ENCODE measurements at places on chromosomes 12 and 14.

DNA sequence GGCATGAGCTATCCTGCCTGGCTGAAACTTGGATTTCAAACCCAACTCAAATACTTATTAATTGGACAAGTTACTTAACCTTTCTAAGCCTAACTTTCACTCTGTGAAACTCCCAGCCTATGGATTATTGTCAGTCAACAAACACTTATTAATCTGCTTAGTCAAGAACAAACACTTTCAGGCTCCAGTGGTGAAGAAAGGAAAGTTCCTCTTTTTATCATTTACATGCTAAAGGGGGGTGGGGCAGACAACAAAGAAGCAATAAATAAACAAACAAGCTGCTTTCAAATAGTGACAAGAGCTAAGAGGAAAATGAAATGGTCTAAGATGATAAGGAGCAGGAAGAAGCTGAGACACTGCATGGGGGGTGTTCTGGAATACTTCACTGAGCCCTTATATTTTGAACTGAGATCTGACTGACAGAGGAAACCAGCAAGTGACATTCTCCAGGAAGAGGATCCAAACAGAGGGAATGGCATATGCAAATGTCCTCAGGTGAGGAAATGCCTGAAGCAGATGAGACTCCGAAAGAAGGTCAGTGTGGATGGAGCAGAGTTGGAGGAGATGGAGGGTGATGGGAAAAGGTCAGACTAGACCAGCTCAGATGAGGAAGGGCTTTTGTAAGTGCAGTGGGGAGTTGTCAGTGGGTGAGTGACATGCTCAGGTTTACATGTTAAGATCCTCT lies 259.6 kb downstream of the ITPR2 start:
- DNase-seq: no peak

- DNase-seq: no peak
Observed at GRCh38 chr12:125455556-125455955, 390.3 kb downstream of the AACS start.

- DNase-seq: no peak
Observed at GRCh38 chr14:60349663-60350365, 100.8 kb downstream of the PPM1A start.

- DNase-seq: no peak
Observed at GRCh38 chr12:85575120-85576096, 260.8 kb downstream of the RASSF9 start.

GRCh38 chr12:109134186-109134917 lies 18.0 kb downstream of the ACACB start:
- no peak for DNase-seq

- DNase-seq: no peak
Observed at GRCh38 chr14:94584591-94585280, 3.5 kb downstream of the SERPINA5 start.

DNA sequence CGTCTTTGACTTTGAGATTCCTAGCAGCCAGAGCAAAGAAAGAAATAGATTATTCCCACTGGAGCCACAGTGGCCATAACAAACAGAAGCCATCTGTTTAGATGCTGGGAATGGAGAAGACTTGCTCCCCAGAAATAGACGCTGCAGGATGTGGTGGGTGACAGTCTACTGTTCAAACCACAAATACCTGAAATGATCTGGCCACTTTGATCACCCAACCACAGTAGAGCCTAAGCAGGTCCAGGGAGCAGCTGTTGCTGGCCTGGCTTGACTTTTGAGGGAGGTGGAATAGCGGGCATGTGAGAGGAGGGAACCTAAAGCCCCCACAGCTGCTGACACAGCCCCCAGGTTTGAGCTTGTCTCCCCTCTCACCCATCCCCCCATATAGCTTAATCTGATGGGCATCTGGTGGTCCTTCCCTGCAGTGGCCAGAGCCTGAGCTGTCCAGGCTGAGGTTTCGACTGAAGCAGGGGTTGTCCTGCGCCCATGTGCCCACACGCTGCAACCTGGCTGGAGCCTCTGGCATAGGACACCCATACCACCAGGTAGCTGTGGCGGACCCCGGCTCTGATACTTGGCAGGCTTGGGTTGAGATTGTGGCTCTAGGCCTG lies 38.7 kb downstream of the SH2B3 start:
- DNase-seq: no peak

GRCh38 chr12:120677765-120678473 lies 9.0 kb upstream of the MLEC start:
- no peak for DNase-seq

GRCh38 chr12:92064422-92064821 lies 81.2 kb downstream of the BTG1 start:
- DNase-seq: no peak

DNA sequence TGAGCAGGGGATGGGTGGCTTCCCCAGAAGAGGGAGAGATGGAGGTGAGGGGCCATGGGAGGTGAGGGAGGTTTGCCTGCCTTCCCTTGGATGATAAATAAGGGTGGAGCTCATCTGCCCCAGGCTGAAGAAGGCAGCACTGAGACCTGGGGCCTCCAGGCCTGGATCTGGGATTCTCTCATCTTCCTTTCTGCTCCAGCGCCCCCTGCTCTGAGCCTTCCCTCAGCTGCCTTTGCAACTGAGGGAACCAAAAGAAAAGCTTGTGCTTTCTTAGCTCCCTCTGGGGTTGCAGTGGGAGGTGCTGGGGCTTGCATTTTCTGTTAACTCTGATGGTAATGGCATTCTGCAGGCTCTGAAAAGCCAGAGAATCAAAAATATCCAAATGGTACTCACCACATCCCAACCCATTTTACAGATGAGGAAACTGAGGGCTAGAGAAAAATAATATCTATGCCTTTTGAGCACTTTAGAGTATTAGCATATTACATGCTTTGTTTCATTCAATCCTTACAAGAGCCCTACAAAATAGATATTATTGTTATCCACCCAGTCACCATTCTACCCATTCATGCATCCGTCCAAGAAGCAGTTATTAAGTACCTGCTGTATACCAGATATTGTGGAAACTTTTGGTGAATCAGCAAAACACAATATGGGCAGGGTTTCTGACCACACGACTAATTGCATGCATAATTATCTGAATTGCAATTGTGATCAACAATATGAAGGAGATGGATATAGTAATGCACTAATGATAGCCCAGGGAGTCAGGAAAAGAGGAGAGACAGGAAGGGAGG lies 102.2 kb downstream of the WSCD2 start:
- no peak for DNase-seq

DNA sequence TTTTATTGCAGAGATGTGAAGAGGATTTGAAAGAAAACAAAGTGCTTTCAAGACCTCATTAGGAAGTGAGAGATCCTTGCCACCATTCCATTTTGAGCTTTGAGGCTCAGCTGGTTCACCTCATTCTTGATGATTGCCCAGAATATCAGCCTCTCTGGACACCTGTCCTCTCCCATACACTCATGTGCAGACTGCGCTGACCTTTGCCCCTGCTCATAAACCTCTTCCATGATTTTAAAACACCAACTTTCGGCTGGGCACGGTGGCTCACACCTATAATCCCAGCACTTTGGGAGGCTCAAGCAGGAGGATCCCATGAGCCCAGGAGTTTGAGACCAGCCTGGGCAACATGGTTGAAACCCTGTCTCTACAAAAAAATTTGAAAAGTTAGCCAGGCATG lies 8.9 kb downstream of the COX14 start:
- no peak for DNase-seq

DNA sequence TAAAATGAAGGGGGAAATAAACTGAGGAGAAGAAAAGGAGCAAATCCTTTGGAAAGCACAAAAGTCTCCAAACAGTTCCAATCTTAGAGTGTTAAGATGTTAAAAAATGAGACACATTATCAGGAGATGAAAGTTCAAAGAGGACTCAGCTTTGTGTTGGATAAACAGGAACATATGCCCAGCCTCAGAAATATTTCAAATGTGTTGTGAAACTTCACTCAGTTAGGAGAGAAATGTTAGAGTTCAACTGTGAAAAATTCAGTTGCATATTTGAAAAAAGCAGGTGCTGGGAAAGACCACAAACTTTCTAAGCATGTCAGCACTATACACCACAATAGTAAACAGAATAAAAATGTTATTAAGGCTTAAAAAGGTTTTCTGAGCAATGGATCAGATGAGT lies 136.8 kb upstream of the PRKD1 start:
- no peak for DNase-seq

DNA sequence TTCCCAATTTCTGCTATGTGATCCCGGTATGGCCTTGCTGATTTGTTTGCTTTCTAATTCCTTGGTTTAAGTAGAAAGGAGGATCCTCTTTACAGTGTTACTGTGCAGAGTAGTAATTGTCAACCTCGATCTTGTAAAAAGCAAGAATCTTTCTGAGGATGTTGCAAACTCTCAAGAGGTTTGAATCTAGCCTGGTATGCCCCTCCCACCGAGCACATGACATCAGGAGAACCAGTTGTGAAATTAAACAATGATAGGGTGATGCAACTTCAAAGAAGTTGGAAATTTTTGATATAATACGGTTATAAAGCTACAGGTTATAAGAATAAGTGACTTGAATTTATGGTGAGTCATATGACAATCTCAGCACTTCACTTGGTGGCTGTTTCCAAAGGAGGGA lies 35.0 kb upstream of the FUT8 start:
- no peak for DNase-seq

- no peak for DNase-seq
Observed at GRCh38 chr14:79057333-79057732, 887.2 kb downstream of the NRXN3 start.

- DNase-seq: no peak
Observed at GRCh38 chr12:110229409-110229808, 51.6 kb upstream of the ATP2A2 start.

GRCh38 chr12:40663781-40664180 lies 28.5 kb upstream of the CNTN1 start:
- no peak for DNase-seq

DNA sequence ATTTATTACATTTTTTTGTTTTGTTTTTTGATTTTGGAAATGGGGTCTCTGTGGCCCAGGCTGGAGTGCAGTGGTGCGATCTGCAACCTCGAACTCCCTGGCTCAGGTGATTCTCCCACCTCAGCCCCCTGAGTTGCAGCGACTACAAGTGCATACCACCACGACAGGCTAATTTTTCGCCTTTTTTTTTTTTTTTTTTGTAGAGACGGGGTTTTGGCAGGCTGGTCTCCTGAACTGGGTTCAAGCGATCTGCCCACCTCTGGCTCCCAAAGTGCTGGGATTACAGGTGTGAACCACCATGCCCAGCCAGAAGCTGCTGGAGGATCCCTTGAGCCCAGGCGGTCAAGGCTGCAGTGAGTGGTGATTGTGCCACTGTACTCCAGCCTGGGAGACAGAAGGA lies 2.3 kb downstream of the MON2 start:
- no peak for DNase-seq

DNA sequence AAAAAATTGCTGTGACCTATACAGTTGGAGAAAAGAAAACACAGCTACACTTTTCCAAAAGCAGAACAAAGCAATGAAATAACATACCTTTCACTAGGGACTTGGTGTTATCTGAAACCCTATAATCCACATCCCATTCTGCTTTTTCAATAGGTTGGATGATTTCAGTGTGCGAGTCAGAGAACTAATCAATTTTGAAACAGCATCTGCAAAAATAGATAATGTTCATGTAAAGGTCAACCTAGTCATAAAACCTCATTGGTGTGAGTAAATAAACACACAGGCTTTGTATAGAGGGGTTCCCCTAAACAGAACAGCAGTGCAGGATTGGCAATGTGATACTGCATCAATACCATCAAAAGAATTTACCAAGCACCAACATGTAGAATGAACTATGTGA lies 173.0 kb upstream of the G2E3 start:
- no peak for DNase-seq

- no peak for DNase-seq
Observed at GRCh38 chr12:25743679-25744215, 190.7 kb upstream of the LMNTD1 start.

- no peak for DNase-seq
Observed at GRCh38 chr14:50013198-50013918, 103.0 kb downstream of the VCPKMT start.

DNA sequence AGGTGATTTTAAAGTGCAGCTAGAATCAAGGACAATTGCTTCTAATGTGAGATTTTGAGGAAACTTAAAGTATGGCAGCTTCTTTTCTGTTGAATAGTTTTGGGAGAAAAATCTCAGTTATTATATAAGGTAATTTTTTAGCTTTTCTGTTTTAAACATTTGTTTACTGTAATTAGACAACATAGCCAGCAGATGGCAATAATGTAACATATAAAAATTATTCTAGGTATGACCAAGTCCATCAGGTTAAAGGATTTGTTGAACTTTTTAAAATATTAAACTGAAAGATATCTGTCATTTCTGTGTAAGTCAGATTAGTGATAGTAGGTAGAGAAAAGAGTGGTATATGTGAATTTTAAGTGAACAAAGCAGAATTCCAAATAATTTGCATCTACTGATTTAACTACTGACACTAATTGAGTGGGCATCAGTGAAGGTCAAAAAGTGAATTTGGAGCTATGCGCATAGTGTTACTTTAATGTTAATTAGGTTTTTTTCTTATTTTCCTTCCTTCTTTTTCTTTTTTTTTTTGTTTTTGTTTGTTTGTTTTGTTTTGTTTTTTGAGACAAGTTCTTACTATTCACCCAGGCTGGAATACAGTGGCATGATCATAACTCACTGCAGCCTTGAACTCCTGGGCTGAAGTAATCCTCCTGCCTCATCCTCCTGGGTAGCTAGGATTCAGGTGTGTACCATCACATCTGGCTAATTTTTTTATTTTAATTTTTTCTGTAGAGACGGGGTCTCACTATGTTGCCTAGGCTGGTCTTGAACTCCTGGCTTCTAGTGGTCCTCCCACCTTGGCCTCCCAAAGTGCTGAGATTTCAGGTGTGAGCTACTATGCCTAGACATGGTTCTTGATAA lies 18.6 kb downstream of the PRORP start:
- no peak for DNase-seq

- no peak for DNase-seq
Observed at GRCh38 chr12:63918800-63919300, 74.3 kb downstream of the SRGAP1 start.

DNA sequence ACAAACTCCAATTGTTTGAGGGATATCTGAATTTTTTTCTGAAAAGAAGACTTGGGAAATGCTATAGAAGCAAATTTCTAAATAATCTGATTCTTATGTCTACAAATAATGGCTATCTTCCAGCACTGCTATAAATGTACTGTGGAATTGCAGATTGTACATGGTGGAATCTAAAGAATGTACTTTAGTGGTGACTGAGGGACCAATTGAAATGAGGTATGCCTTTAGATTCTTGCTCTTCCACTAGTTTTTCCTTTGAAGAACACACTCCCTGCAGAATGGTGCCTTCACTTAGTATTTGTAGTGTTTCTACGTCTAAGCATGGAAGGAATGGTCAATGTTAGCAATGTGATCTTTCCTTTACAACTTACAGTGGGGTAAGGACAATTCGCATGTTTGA lies 11.7 kb upstream of the PRB4 start:
- DNase-seq: no peak

Measured in activated CD8-positive, alpha-beta memory T cell treated with anti-CD3 and anti-CD28 coated beads for 1 hour (primary cell).